ENCODE measurements at places on chromosomes 16 and 17.

- no peak for DNase-seq
These were observed 28.3 kb downstream of the ARSG start for GRCh38 chr17:68319410-68320162.

DNA sequence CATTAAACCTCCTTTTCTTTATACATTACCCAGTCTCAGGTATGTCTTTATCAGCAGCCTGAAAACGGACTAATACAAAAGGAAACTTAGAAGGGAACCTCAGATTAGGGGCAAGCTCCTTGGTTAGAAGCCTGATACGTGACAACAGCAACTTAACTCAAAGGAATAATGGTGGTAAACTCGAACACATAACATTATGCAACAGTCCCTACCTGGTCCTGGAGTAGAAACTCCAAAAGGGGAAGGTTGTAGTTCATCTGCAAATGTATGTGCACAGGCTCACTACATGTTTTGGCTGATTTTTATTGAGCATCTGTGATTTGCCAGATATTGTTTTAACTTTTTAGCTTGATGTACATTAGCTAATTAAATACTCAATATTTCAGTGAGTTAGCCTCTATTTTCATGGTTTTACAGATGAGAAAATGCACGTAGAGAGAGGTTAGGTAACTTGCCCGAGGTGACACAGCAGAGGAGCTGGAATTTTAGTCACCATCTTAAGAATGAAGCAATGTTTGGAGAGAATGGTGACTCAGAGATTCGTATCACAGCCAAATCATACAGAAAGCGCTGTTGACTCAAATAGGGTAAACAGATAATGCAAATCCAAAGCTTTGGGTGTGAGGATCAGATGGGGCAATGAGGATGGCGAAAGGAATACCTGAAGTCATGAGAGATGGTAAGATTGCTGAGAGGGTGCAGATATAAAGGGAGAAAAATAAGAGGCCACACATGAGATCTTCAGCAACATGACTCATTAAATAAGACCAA is 194.9 kb upstream of the RBFOX1 start:
- no peak for DNase-seq

DNA sequence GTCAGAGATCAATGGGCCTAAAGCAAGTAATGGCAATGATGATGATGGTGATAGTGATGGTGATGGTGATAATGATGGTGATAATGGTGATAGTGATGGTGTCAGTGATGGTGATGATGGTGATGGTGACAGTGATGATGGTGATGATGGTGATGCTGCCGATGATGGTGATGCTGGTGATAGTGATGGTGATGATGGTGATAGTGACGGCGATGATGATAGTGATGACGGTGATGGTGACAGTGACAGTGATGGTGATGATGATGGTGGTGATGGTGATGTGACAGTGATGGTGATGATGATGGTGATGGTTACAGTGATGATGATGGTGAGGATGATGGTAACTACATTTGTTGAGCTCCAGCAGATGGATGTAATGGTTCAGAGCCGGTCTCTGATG is 30.8 kb upstream of the OR4D1 start:
- DNase-seq: no peak

DNA sequence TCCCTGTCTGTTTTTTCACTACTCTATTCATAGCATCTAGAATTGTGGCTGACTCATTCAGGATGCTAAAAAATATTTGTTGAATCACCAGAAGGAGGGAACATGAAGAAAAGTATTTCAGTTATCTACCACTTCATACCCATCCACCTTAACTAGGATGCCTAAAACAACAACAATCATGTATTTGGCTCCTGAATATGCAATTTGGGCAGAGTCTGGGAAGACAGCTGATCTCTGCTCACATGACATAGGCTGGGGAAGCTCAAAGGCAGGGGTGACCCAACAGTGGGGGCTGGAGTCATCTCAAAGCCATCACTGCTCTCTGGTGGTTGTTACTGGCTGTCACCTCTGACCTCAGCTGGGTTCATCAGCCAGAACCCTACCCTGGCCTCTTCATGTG is 80.1 kb upstream of the RPL38 start:
- DNase-seq: no peak

- DNase-seq: no peak
These were observed 90.7 kb upstream of the SMIM36 start for GRCh38 chr17:55601874-55602364.

GRCh38 chr17:50020841-50021599 is 26.0 kb upstream of the DLX3 start:
- no peak for DNase-seq

- no peak for DNase-seq
These were observed 17.0 kb downstream of the MYL4 start for GRCh38 chr17:47225911-47226688.

DNA sequence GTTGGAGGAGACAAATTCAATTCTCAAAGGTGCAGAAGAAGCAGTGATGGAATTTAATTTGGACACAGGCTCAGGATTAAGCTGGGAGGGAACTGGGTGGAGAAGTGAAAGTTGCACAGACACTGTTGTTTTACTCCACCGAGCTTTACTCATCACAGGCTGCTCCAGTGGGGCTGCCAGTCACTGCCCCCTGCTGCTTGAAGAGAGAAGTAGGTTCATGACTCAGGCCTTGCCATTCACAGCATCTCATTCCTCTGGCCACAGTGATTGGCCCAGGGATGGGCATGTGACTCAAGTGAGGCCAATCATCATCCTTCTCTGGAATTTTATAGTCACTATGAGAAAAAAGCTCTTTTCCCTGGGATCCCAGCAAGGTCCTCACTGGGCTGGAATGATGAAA is 11.8 kb downstream of the GNAO1 start:
- peak; percentile 71 for DNase-seq

DNA sequence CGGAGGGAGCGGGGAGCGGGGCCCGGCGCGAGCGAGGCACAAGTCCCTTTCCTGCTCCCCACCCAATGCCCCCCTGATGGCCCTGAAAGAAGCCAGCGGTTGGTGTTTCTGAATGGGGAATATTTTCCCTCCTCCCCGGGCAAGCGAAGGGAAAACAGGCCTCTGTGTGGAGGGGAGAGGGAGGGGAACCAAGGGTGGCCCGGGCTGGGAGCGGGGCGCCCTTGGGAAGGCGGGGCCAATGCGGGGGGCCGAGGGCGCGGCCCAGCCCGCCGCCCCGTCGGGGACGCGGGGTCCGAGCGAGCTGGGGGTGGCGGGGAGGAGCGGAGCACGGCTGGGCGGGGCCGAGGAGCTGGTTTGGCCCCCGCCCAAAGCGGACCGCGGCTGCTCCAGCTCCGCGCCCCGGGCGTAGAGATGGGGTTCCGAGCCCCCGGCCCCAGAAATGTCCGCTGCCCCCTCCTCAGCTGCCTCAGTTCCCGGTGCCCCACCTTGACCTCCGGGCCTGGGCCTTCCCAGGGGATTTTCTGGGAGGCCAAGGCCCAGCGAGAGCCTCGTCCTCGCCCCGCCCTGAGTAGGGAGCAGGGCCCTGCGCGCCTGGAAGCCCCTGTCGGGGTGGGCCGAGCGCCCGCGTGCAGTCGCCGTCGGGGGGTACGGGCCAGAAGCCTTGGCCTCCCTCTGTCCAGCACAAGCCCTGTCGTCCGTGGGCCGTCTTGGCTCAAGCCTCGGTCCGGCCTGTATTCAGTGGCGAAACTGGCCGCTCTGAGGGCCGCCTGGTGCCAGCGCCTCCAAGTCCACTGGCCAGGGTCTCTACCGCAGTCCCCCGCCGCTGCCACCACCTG is 3.9 kb upstream of the HEXIM1 start:
- DNase-seq: no peak

DNA sequence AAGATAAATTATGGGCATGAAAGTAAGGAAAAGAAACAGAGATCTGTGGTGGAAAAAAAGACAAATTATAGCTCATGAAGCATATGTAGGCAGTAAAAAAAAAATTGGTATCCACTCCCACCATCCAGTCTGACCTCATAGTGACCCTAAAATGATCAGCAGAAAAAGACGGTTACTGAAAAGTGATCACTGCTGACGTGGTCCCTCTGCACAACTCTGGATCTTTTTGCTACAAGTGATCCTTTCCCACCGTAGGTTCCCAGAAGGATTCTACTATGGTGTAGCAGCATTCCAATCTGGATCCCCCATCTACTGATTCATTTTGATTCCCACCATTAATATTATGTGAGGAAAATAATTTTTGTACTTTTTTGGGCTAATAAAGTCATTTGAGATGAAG is 10.9 kb upstream of the CHST6 start:
- no peak for DNase-seq

GRCh38 chr17:67629971-67630320 is 87.8 kb upstream of the NOL11 start:
- DNase-seq: no peak

DNA sequence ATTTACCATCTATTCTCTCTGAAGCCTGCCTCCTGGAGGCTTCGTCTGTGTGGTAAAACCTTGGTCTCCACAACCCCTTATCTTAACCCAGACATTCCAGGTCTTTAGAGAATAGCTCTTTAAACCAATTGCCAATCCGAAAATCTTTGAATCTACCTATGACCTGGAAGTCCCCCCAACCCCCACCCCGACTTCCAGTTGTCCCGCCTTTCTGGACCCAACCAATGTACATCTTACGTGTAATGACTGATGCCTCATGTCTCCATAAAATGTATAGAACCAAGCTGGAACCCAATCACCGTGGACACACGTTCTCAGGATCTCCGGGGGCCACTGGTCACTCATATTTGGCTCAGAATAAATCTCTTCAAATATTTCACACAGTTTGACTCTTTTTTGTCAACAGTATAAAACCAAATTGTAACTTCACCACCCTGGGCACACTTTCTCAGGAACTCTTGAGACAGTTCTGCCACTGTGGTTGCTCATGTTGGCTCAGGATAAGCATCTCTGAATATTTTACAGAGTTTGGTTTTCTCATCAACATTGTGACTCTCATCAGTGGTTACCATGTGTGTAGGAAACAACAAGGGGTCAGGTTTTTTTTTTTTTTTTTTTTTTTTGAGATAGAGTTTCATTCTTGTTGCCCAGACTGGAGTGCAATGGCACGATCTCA is 18.1 kb upstream of the DNAH17 start:
- no peak for DNase-seq

DNA sequence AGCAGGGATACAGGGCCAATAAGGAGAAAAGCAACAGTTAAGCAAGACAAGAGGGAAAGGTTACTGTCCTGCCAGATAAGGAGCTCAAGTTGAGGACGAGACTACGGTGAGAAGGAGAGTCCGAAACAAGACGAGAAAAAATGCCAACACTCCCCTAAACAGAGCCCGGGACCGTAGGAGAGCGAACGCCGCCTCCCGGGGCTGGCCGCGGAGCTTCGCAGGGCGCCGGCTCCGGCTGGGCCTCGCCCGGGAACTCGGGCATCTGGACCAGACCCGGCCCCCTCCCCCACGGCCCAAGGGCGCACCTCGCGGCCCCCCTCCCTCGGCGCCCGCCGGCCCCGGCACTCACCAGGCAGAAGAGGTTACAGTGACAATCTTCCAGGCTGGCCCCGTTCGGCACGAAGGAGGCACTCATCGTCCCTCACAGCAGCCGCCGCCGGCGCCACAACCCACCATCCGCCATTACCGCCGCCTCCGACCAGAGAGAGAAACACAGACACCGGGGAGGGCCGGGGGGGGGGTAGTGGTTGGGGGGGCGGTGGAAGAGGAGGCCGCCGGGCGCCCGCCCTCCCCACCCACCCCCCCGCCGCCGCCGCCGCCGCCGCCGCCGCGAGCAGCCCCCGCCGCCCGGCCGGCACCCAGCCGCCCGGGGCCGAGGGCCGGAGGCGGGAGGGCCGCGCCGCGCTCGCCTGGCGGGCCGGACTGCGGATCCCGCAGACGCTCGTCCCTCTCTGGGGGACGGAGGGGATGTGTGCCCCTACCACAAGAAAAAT is at the start of gene MED13:
Gene MED13, minus strand, starts transcription at position 488 of the 773 bp plus-strand sequence. Its CDS starts 73 bp downstream, at position 415.
- DNase-seq: peak; percentile 66

- DNase-seq: no peak
These were observed 75.6 kb downstream of the ABR start for GRCh38 chr17:1104222-1104621.

DNA sequence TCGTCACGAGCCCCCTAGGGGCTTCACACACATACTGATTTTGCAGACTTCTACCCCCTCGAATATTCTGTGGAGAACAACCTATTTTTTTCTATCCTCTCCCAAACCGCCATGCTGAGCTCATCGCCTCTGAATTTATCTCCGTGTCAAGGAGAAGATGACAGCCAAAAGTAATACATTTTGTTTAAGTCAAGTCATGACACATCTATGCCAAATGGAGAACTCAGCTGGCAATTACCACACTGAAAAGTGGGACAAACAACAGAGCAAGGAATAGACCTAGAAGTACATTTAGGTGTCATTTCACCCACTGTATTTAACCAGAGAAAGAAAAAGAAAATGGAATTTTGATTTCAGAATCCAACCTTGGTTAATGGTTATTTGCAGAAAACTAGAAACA is 260.2 kb downstream of the SLC39A11 start:
- no peak for DNase-seq

GRCh38 chr17:27499451-27500265 is 43.4 kb downstream of the KSR1 start:
- no peak for DNase-seq

DNA sequence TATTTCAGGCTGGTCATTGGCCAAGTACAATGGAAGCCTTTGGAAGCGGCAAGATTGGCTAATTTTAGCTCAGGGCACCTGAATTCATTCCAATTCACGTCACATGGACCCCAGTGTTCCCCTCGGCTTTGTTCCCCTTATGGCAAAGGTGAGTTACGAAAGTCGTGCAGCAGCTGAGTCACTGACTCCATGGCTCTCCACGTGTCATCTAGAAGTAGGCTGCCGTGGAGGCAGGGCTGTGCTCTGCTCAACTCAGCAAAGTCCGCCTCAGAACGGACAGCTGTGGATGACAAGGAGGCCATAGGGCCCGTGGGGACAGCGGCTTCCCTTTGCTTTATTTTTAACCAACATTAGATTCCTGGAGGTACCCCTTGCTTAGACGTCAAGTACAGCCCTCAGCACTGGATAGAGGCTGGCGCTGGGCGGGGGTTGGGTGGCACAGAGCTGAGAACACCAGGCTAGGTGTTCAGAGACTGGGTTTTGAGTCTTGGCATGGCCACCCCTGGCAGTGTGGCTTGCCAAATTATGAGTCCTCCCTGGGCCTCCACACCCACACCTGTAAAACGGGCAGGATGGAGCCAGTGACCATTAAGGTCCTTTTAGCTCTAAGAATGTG is 23.6 kb downstream of the ADAD2 start:
- DNase-seq: no peak

GRCh38 chr17:19812407-19812806 is 55.3 kb downstream of the ULK2 start:
- no peak for DNase-seq

DNA sequence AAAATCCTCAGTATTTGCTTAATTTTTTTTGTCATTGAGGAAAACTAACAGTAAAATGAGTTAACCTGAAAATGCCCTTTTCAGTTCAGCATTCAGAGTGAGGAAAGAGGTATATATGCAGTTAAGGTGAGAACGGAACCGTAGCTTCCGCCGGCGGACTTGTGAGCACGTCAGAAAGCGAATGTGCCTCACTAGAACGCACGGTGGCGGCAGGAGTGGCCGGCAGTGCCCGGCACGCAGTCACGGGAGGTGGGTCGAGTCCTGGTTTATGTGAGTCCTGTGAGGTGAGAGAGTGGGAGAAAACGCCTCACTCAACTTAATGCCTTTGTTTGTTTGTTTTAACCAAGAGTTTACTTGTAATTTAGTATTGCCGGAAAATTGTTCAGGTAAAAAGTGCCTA is 6.1 kb downstream of the SEC14L1 start:
- DNase-seq: no peak

- DNase-seq: no peak
These were observed 12.5 kb downstream of the EPN2 start for GRCh38 chr17:19249681-19250080.

Data from activated naive CD4-positive, alpha-beta T cell treated with Interleukin-2 at 50 U/mL for 16 hours (primary cell).